NCI-H187 (cell line): ENCODE measurements at places on chromosomes 7 and 10.

GRCh38 chr10:15760681-15761080 lies 41.0 kb upstream of the ITGA8 start:
- no peak for DNase-seq

- DNase-seq, result no peak
These were observed 310.7 kb downstream of the GALNT17 start for GRCh38 chr7:71442492-71443190.

GRCh38 chr10:26464632-26465280 lies 26.6 kb downstream of the APBB1IP start:
- no peak for DNase-seq

- DNase-seq, result no peak
These were observed 101.8 kb downstream of the EGFR start for GRCh38 chr7:55120501-55121198.

DNA sequence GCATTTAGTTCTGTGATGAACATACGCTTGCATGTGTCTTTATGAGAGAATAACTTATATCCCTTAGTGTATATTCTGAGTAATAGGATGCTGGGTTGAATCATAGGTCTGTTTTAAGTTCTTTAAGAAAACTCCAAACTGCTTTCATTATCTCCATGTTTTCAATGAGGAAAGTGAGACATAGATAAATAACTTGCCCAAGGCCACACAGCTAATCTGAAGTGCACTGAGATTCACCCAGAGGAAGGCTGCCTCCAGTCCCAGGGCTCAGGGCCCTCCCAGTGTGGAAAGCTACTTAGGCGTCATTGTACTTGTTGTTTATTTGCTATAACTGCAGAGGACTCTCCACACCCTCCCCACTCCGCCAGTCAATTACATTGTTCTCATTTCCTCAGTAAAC lies 126.7 kb downstream of the INHBA start:
- no peak for DNase-seq

GRCh38 chr10:44931621-44932516 lies 20.7 kb downstream of the TMEM72 start:
- DNase-seq, result no peak

DNA sequence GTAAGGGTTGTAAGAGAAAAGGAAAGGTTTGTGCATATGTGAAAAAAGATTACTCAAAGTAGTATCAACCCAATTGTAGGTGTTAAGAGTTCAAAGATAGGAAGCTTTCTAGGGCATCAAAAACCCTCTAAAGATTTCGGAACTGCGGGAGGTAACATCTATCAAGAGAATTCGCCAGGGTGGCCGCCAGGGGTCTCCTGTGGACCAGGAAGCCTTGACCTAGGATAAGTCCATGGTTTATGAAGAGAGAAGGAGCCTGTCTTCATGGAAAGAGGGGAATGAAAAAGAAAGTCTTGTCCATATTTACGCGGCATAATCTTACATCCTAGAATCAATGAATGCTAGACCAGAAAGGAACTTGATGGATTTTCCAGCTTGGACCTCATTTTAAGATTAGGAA lies 140.7 kb upstream of the CALCR start:
- DNase-seq, result no peak

DNA sequence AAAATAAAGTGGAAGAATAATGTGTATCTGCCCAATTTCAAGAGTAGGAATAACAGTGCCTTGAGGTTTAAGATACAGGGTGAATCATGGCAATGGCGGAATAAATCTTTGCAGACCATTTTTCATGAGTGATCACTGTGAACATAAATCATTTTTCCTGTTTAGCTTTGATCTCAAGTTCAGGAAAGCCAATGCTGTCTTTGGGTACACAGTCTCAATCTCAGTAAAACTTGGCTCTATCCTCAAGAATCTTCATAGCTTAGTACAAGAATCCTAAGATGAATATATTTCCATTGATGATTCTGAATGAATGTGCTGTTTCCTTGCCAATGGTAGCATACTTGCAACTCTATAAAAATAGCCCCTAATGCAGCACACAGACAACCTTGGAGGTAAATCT lies 6.8 kb downstream of the NAMPT start:
- no peak for DNase-seq

GRCh38 chr7:101108961-101109360 lies 17.9 kb upstream of the SERPINE1 start:
- no peak for DNase-seq

- no peak for DNase-seq
These were observed 128.9 kb downstream of the MTPAP start for GRCh38 chr10:30219971-30220751.

DNA sequence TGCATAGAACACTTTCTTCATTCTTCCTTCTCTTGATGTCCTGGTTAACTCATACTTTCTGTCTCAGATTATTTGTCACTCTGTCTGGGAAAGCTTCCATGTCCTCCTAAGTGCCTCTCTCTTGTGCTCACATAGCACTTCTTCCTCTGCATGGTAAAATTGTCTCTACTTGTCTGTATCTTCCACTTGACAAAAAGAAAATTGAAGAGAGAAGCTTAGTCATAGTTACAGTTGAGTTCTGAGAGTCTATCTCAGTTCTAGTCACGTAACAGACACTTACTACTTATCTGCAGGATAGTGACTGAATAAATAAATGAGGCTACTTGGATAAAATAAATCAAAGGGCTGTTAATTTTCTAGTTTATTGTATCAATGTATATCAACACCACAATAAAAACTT lies 458.1 kb downstream of the HTR7 start:
- no peak for DNase-seq

DNA sequence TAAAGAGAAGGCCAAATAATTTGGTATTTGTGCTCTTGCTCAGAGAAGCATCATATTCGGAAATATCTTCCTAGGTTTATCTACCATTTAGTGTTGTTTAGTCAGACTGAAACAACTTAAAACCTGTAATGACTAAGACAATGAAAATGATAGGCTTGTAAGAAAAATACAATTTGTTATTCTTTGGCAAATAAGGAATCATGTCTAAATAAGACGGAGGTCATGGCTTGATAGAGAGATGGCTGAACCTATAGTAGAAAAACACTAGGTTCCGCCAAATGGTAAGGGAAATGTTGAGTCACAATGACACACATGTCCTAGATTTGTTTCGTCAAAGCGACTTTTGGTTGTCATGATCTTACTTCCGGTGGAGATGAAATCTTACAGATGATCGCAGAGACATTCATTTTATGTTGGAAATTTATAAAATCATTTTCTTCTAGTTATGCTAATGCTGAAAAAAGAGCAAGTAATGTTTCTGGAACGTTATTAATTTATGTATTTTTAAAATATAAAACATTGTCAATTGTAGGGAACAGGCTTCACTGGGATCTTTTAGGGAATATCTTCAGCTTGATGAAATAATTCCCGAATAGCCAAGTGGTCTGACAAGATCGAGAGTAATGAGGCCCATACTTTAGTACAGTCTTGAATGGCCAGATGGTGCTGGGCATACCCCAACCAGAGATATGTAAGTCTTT lies 1.0 kb downstream of the SRGN start:
- DNase-seq, result no peak

DNA sequence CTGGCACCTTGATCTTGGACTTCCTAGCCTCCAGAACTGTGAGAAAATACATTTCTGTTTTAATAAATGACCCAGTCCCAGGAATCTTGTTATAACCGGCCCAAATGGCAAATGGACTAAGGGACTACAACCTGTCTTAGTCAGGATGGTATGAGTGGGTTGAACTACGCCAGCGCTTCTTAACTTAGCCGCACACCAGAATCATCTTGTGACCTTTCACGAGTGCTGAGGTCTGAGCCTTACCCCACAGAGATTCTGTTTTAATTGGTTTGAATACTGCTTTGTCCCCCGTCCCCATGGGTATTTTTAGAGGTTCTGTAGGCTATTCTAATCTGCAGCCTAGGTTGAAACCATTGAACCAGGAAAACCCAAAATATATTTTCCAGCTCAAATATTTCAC lies 48.0 kb downstream of the PFKFB3 start:
- DNase-seq, result no peak

DNA sequence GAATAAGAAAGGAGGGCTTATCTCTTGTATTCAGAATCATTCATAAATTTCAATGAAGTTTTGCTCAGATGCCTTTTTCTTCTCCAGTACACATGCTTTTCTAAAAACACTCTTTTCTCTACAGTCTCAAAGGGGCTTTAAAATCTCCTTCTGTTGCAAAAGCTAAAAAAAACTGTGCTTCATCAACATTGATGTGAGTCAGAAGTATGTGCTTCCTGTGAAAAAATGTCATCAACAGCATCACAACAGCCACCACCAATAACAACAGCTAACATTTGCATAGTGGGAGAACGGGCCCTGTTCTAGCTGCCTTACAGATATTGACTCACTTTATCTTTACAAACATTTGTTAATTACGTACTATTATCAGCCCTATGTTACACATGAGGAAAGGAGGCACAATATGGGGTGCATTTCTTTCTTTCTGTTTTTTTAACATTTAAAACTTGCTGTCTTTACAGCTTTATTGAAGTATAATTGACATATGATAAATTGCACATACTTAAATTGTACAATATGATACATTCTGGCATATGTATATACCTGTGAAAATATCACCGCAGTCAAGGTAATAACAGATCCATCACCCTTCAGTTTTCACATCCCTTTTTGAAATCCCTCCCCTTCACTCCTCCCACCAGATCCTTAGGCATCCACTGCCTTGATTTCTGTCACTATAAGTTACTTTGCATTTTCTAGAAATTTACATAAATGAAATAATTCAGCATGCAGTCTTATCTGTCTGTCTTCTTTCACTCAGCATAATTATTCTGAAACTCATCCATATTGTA lies 1605.4 kb upstream of the LRRTM3 start:
- no peak for DNase-seq

DNA sequence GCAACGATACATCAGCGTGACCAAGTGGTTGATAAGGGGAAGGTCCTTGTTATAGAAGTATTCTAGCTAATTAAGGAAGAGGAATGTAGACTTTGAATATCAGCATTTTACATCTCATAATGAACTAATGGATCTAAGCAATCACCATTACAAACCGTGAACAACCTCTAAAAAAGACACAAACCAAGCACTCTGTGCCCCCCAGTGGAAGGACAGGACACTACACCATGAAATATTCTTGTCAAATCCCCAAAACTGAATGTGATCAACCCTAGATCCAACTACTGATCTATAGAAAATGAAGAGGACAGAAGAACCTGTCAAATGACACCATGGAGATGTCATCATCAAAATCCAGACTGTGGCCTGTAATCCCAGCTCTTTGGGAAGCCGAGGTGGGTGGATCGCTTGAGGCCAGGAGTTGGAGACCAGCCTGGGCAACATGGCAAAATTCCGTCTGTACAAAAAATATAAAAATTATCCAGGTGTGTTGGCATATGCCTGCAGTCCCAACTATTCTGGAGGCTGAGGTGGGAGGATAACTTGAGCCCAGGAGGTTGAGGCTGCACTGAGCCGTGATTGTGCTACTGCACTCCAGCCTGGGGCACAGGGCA lies 111.3 kb upstream of the CARD11 start:
- DNase-seq, result no peak

DNA sequence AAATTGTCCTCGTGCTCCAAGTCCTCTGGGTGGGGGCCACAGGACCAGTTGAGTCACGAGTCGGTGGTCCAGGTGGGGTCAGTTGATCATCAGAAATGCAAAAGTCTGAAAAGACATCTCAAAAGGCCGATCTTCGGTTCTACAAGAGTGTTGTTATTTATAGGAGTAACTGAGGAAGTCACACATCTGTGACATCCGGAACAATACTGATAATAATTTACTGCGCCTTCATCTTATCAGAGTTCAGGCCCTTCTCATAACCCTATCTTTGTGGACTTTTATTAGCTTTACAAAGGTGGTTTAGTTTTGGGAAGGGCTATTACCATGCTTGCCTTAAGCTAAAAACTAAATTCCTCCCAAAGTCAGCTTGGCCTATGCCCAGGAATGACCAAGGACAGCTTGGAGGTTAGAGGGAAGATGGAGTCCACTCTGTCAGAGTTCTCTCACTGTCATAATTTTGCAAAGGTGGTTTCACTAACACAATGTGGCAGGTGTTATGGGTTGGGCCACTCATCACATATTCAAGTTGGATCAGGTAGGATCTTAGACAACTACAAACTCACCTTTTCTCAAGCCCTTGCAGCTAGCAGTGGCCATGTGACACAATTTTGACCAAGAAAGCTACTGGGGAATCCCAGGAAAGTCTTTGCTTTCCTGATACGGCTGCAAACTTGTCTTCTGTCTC lies 54.7 kb upstream of the CHST3 start:
- no peak for DNase-seq
